ENCODE measurements at places on chromosomes 13 and 19.
A peak's percentile ranks its signal among the peaks of the same experiment; 100 is the strongest.

- no peak for DNase-seq
Measured at GRCh38 chr19:46608178-46608577, 7.0 kb downstream of the CALM3 start.

GRCh38 chr13:102680842-102681740 lies 13.8 kb downstream of the METTL21C start:
- no peak for DNase-seq

GRCh38 chr19:29622166-29623070 lies 16.3 kb downstream of the POP4 start:
- no peak for DNase-seq

DNA sequence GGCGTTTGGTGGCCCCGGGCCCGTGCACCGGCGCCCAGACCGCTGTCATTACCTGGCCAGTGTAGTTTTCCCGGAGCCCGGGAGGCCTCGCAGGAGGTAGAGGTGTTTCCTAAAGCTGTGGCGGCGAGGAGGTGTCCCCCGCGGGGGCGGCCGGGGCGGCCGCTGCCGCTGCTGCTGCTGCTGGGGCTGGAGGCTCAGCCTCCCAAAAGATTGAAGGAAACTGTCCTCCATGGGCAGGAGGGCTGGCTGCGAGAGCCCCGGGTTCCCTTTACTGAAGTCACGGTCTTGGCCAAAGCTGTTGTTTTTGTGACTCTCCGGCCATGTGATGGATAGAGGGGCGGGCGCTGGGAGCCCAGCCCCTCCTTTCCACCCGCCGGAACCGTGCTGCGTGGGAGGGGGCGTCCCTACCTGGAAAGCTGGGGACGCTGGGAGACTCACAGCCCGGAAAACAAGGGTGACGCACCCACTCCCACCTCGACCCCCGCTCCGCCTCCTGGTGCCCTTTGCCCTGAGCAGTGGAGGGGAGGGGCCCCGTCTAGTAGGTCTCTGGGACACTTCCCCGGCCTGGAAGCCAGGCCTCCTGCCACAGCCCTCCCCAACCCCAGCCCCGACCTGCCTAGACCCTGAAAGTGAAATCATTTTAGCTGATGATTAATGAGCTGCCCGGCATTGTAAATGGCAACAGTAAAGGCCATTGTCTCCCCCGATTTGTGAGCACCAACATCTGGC lies at the start of gene N4BP2L1:
Gene N4BP2L1 (minus strand): TSS at position 279 of the 729 bp plus-strand sequence. CDS start 48 bp downstream, at position 231.
- peak; percentile 70 for DNase-seq

DNA sequence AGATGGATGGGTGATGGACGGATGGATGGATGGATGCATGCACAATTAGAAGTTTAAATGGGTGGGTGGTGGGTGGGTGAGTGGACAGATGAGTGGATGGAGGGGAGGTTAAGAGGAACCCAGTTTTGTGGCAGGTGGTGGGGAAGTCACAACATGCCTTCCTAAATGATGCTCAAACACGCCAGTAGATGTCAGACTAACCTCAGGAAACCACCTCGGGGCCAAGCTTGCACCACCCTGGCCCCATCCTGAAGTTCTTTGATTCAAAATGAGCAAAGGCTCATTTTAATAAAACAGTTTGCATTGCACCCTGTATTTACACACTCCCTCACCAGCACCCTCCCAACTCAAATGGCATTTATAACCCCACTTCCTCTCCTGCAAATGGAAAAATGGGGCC lies 91.4 kb upstream of the CACNA1A start:
- DNase-seq: no peak

GRCh38 chr19:6035026-6035425 lies 57.1 kb upstream of the RANBP3 start:
- DNase-seq: no peak

GRCh38 chr13:102596147-102597028 lies at the start of gene TPP2:
Gene TPP2 (plus strand): TSS chr13:102596986. CDS start chr13:102597039, 53 bp downstream.
- peak; percentile 92 for DNase-seq

- no peak for DNase-seq
Measured at GRCh38 chr19:45876411-45877197, 9.3 kb downstream of the IRF2BP1 start.

GRCh38 chr19:3539756-3540118 lies 763 bp downstream of the TEKTIP1 start:
- DNase-seq: no peak

DNA sequence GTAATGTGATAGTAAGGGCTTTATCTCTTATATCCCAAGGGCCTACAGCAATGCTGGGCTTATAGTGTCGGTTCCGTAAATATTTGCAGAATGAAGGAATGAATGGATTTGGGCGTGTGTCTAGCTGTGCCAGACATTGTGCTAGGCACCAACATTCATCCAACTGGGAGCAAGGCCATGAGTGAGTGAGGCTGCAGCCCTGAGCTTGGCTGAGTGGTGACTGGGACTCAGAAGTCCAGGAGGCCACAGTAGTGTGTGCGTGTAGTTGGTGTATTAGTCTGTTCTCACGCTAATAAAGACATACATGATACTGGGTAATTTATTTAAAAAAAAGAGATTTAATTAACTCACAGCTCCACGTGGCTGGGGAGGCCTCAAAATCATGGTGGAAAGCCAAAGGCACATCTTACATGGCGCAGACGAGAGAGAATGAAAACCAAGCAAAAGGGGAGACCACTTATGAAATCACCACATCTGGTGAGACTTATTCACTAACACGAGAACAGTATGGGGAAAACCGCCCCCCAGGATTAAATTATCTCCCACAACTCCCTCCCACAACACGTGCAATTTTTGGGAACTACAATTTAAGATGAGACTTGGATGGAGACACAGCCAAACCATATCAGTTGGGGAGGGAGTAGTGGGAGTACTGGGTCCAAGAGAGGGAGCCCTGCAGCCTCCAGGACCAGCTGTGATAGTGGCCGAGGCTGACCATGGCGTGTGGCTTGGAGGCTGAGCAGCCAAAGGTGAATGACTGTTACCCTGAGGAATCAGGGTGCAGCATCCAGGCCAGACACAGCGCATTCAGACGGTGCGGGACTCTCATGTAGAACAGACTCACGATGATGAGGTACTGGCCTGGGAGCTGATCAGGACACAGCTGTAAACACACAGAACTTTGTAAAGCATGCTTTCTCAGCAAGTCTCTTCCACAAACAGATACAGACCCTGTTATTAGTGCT lies 104.6 kb downstream of the TEX26 start:
- DNase-seq: no peak

GRCh38 chr19:49069026-49069425 lies 3.5 kb downstream of the KCNA7 start:
- no peak for DNase-seq

- DNase-seq: no peak
Measured at GRCh38 chr13:43132257-43132656, 108.9 kb downstream of the DNAJC15 start.

DNA sequence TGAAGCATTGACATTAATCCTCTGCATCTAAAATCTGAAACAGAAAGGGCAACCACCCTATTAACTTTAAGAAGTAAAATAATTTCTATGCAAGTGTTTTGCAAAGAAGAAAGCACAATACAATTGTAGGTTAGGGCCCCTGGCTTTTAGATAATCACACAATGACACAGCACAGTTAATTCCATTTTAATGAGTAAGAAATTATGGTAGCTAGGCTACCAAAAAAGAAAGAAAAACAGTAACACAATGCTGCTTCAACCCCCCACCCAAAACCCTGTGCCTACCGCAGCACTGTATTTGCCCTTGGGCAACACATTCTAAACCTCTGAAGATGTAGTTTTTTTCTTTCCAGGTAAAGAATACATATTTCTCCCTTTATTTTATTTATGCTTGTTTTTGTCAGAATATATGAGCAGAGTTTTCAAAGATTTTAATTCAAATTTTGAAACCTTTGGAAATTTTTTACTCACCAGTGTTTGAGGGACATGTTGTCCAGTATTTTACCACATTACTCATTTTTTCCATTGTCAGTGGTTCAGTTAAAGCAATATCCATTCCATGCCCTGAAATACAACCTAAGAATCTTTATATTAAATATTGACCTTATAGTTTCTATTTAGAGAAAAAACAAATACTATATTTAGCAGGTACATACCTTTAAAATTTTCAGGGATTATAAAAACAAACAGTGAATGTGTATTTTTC lies 21.1 kb downstream of the SOHLH2 start:
- DNase-seq: no peak

DNA sequence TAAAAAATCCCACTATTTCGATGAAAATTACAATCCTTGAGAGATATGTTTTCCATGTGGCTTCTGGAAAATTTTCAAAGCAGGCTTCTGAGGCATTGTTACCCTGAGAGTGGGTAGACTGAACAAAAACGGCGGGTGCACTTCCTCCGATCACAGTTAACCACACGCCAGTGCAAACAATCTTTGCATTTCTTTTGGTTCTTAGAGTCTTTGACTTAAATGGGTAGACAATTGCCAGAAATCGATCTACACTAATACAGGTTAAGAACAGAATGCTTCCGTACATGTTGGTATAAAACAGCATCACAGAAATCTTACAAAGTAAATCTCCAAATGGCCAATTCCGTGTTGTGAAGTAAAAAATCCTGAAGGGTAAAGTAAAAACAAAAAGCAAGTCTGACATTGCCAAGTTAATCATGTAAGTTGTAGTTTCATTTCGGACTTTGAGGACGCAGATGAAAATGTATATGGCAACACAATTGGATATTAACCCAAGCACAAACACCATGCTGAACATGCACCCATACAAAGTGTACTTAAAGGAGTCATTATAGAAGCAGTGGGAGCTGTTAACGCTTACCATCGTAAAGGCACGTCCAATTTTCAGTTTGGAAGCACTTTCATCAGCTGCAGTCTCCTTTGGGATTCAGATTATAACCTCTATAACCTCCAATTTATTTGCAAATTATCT lies 927 bp downstream of the LPAR6 start:
- DNase-seq: no peak

DNA sequence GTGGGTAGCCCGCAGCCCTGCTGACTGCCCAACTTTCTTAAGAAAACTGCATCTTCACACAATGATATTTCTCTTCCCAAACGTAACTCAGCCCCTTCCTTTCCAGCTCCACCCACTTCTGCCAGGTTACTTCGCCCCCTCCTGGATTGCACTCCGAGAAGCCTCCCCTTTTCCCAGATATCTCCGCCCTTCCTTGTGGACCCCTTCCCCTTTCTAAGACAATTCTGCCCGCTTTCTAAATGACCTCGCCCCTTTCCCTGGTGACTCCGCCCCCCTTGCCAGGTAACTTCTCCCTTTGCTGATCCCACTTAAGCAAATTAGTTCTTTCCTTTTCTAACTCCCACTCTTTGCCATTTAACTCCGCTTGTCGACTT lies 2.6 kb downstream of the VSIG10L start:
- DNase-seq: no peak

DNA sequence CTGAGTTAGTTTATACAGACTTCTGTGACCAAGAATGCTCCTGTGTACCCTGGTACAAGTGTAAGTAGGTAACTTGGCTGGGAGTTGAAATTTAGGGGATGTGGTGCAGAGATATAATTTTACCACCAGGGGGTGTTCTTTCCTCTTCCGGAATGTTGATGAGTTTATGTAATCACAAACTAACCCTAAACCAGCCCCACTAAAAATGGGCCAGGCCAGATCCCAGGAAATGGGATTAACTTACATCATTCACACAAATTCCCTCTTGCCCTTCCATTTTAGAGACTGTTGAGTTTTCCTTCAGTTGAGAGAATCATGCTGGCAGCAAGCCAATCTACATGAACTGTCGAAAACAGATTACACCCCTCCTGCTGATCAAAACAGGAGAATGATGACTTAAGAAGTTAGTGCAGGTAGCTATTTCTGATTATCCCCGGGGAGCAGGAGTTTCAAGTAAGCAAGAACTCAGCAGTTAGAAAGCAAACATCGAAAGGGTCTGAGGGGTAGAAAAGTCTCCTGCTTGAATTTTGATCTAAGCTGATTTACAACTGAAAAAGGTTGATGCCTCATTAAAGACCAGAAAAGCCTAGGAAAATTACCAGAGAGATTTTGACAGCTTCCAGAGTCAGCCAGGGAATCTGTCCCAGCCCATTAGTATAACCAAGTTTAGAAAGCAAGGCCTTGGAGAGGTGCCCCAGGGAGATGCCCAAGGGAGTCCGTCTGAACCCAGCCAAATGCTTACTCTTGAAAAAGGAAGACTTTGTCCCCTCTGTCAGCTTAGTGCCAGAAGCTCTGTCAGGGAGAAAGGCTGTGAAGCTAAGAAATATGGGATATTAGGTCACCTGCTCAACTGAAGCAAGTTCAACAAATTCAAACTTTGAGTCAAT lies 32.3 kb upstream of the MED4 start:
- peak; percentile 15 for DNase-seq

GRCh38 chr13:113273851-113274590 lies 23.0 kb upstream of the LAMP1 start:
- DNase-seq: no peak

- no peak for DNase-seq
Measured at GRCh38 chr13:61215116-61215515, 200.5 kb downstream of the PCDH20 start.

GRCh38 chr13:27130979-27131623 lies 40.5 kb downstream of the USP12 start:
- DNase-seq: peak; percentile 61

GRCh38 chr13:89279374-89279773 lies 1608.2 kb downstream of the SLITRK5 start:
- no peak for DNase-seq

- DNase-seq: no peak
Measured at GRCh38 chr19:32289566-32290210, 55.7 kb upstream of the ZNF507 start.

DNA sequence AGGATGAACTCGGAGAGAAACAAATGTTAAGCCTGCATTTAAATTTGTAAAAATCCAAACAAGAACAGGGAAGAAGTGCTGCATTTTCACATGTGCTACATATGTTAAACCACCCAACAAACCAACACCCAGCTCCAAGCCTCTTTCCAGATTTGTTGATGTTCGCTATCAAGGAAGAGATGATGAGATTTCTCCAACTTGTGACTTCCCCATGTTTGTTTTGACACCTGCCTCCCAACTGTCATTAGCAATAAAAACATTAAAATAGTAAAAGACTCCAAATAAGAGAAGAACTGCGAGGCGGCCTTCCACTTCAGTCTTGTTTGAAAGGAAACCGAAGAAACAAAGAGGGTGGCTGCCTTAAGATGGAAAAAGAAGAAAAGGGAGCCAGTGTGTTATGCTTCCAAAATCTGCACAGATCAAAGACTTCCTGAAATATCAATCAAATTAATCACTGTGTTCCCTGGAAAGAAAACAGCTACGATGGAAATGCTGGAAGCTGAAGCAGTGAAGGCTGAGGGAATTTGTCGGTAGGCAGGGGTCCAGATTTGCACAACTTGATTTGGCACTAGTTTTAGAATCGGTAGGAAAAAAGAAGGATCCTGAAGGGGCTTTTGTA lies 14.0 kb upstream of the GGACT start:
- DNase-seq: no peak

DNA sequence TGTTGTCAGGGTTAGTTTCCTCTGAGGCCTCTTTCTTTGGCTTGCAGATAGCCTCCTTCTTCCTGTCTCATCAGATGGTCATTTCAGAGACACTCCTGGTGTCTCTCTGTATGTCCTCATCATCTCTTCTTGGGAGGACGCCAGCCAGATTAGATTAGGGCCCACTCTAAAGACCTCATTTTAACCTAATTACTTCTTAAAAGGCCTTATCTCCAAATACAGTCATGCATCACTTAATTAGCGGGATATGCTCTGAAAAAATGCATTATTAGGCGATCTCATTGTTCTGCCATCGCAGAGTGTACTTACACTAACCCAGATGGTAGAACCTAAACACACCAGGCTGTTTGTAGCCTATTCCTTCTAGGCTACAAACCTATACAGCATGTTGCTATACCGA lies 89.0 kb downstream of the CDK8 start:
- no peak for DNase-seq

All from activated CD4-positive, CD25-positive, alpha-beta regulatory T cell treated with anti-CD3 and anti-CD28 coated beads, Interleukin-2, amount 50 U/mL, for 16 hours (primary cell).